ENCODE measurements at places on chromosomes 5 and 9.

GRCh38 chr5:14071433-14071832, 71.7 kb upstream of the TRIO start:
- no peak for DNase-seq

DNA sequence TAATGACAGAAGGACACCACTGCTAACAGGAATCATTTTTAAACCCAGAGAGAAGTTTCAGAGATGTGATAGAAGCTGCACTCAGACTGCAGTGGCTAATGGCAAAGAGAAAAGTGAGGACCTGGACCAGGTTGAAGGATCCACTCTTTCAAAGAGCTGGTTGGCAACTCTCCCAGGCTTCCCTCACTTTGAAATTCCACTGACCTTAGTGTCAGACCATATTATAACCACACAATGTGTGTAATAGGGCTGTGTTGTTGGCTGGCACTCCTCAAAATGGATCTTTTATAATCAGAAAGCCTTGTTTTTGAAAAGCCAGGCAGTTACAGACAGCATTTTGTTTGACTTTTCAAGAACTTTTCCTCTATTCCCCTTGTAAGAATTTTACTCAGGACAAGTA, 280.7 kb downstream of the PRELID2 start:
- DNase-seq: no peak

DNA sequence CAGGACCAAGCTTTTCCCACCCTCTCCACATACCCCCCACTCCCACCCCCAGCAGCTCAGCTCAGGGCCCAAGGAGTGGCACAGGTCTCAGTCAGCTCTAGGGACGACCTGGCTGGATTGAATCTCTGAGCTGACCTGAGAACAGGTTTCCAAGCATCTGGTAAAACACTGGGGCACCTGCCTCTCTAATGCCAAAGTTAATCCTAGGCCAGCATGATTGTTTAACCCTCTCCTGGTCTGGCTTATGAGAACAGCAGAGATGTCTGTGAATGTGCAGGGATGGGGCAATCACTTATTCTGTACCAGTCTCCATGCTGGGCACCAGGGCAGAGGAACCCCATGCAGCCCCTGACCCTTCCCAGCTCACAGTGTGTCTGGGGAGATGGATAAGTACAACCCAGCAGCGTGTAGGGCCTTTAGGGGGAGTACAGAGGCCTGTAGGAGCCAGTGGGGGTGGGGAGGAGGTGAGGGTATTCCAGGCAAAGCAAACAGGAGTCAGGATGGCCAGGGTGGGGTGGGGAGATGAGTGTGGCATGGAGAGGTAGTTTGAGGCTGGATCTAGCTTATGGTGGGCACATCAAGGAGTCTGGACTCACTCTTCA, 678 bp upstream of the KIF12 start:
- DNase-seq: no peak

GRCh38 chr5:16679863-16680262, 63.1 kb upstream of the RETREG1 start:
- no peak for DNase-seq

DNA sequence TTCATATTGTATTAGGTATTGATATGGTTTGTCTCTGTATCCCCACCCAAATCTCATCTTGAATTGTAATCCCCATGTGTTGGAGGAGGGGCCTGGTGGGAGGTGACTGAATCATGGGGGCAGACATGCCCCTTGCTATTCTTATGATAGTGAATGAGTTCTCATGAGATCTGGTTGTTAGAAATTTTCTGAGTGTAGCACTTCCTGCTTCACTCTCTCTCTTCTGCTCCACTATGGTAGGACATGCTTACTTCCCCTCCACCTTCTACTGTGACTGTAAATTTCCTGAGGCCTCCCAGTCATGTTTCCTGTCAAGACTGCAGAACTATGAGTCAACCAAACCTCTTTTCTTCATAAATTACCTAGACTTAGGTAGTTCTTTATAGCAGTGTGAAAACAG, 187.4 kb upstream of the SLC24A2 start:
- DNase-seq: peak; percentile 69

DNA sequence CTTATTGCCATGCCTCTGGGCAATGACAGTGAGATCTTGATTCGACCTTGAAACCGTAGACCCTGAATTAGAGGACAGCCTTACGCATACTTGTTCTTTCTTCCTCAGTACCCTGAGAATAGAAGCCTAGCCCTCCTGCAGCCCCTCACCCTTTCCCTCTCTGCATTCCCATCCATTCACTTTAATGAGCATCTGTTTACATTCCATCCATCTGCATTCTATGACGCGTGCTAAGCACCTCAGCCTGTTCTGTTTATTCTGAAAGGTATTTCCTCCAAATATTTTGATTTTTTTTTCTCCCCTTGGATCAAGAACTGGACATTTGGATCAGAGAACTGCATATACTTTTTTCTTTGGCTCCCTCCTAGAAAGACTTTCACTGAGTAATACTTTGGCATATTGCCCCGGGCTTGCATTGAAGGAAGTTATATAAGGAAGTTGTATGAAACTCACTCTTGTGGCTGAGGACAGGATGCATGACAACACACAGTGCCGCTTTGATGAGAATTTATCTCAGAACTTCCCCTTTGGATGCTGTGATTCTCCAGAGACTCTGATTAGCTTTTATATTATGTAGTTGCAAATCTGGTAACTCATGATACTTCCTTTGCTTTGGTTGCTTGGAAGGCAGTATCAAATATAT, 15.7 kb downstream of the TMEM8B start:
- DNase-seq: peak; percentile 40

DNA sequence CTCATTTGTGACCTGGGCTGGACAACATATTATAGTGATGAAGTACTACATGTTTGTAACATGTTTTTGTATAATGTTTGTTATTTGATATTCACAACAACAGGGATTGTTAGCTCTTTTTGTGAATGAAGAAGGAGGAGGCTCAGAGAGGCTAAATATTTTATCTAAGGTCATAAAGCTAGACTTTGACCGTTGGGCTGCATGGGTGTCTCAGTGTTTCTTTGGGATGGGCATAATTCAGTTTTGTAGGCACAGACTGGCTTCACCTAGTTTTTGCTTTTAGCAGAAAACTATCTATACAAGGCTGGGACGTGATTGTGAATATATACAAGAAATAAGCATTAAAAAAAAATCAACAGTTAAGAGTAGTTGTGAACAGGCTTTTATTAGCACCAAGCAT, 15.0 kb upstream of the GNG10 start:
- no peak for DNase-seq

DNA sequence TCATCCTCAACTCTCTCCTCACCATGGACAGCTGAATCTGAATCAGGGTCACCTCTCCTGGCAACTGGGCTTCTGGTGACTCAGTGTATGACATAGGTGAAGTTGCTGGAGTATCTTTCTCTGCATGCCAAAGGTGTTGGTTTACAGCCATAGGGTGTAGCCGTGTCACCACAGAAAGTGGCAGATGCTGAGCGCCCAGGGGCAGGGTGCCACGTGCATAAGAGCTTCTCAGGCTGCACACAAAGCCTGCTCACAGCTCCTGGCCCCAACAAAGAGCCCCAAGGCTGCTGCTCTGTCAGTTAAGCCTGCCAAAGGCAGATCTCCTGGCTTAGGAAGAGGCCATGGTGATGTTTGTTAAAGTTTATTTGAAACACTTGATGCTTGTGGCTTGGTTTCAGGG, 297.7 kb upstream of the WWC1 start:
- DNase-seq: no peak

DNA sequence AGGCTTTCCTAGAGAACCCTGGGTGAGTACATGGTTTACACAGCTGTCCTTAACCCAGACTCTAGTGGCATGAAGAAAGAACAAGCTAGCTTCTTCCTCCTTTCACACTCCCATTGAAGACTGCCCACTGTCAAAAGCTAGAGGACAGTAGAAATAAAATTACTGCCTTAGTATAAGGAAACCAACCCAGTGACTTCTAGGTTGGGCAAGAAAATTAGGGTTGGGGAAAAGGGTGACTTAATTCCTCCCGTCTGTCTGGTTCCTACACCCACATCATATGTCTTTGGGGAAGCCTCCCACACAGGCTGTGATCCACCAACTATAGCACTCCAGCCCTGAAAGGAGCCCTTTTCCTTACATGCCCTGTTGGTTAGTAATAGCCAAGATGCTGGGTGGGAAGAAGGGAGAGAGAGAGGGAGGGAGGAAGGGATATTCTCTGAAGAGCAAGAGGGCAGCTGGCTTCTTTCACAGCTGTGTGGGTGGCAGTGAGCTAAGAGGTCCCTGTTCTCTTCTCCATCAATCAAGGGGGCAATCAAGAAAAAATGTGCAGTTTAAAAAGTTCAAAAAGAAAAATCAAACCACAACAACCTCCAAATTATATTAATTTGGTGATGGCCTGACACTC, 21.7 kb downstream of the HBEGF start:
- DNase-seq: no peak

GRCh38 chr5:154077696-154078095, 38.9 kb downstream of the MFAP3 start:
- no peak for DNase-seq

- no peak for DNase-seq
Measured at GRCh38 chr5:68047035-68047434, 168.5 kb upstream of the PIK3R1 start.

GRCh38 chr9:125749287-125749935, 2.2 kb downstream of the PBX3 start:
- no peak for DNase-seq

- DNase-seq: no peak
Measured at GRCh38 chr9:35771075-35771433, 17.0 kb upstream of the MSMP start.

GRCh38 chr5:52132053-52132452, 655.7 kb upstream of the ITGA1 start:
- DNase-seq: no peak

DNA sequence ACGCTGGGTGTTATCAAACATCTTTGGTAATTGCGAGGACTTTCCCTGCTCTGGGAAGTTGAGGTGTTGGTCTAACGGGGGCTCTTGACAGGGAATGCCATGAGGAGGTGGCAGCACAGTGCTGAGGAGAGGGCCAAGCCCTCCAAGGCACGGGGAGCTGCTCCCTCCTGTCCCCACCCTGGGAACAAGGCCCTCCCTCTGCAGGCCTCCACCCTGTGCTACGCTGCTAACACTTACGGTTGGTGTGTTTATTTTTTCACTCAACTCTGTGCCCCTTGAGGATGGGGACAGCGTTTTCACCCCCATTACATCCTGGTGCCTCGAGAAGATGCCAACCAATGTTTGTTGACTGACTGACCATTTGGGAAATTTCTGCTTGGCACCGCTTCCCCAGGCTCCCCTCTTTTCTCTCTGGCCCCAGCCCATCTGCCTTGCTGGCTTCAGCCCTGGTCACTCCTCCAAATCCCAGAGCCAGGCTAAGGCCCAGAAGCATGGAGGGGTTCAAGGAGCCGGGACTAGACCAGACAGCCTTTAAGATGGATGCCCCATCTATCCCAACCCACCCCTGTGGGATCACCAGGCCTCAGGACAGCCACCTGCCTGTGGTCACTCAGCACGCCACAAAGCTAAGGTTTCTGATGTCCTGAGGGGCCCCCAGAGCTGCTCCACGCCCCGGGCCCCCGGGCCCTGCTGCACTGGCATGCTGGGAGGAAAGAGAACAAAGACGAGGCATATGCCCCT, 125.7 kb downstream of the BARX1 start:
- no peak for DNase-seq

DNA sequence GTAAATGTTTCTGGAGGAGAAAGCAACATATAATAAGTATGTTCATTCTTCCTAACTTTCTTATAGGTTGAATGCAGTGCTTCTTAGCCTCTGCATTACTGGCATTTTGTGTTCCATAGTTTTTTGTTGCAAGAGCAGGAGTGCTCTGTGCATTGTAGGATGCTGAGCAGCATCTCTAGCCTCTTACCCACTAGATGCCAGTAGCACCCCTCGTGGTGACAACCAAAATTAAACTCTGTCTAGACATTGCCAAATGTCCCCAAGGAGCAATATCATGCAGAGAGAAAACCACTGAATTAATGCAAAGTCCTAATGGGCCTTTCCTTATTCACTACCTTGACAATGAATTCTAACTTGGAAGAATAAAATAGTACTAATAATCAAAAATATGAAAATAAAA, 147.0 kb downstream of the GLIS3 start:
- no peak for DNase-seq
